PC-3 (cell line): ENCODE measurements at places on chromosomes 3 and 15. TPM values are rescaled to one million over a fixed set of nuclear protein-coding genes. Genes with fewer than 3 reads are reported as not detected.

GRCh38 chr3:124516333-124516732 lies 213.9 kb upstream of the UMPS start:
- H3K27ac ChIP-seq: no peak overlapping the region
- no peak for DNase-seq
- no peaks in the 10 kb centered on the region for H3K36me3 ChIP-seq
- H3K27me3 ChIP-seq: no peaks in the 10 kb centered on the region
- peaks cover 15% of the 10 kb centered on the region for H3K4me1 ChIP-seq
- H3K4me3 ChIP-seq: no peak overlapping the region

GRCh38 chr3:48689384-48689783 lies 3.7 kb upstream of the NCKIPSD start:
- H3K4me1 ChIP-seq: peaks cover 5% of the 10 kb centered on the region
- peaks cover 62% of the 10 kb centered on the region for H3K36me3 ChIP-seq
- no peak overlapping the region for H3K27ac ChIP-seq
- no peaks in the 10 kb centered on the region for H3K27me3 ChIP-seq
- DNase-seq: no peak

GRCh38 chr15:100152463-100152862 lies 189.3 kb downstream of the ADAMTS17 start:
- H3K27ac ChIP-seq: no peak overlapping the region
- H3K4me1 ChIP-seq: no peaks in the 10 kb centered on the region
- no peak for DNase-seq

GRCh38 chr3:94615275-94616065 lies 552.6 kb downstream of the NSUN3 start:
- H3K27me3 ChIP-seq: no peaks in the 10 kb centered on the region
- H3K36me3 ChIP-seq: no peaks in the 10 kb centered on the region
- DNase-seq: peak; percentile 8
- peaks cover 16% of the 10 kb centered on the region; the same call in 1 of the 2 replicates for H3K4me1 ChIP-seq
- H3K4me3 ChIP-seq: no peak overlapping the region
- H3K27ac ChIP-seq: no peak overlapping the region

The COL8A1 gene
- 2.4 and 3.8 TPM in 2 replicates for total RNA-seq

The GOLGA6L25 gene
- not detected in 2 replicates for total RNA-seq

The DCBLD2 gene
- 265 and 307 TPM in 2 replicates for total RNA-seq

The TPRG1 gene
- 1.1 and 1.2 TPM in 2 replicates for total RNA-seq

The PYGO1 gene
- total RNA-seq: 1.8 and 2.0 TPM in 2 replicates

The ANKRD34C gene
- total RNA-seq: not detected in 2 replicates
